ENCODE measurements at places on chromosomes 16 and 17. TPM values are rescaled to one million over a fixed set of nuclear protein-coding genes. Genes with fewer than 3 reads are reported as not detected.
A peak's percentile ranks its signal among the peaks of the same experiment; 100 is the strongest.

GRCh38 chr16:56812884-56813283 lies 52.1 kb upstream of the SLC12A3 start:
- no peak for DNase-seq

DNA sequence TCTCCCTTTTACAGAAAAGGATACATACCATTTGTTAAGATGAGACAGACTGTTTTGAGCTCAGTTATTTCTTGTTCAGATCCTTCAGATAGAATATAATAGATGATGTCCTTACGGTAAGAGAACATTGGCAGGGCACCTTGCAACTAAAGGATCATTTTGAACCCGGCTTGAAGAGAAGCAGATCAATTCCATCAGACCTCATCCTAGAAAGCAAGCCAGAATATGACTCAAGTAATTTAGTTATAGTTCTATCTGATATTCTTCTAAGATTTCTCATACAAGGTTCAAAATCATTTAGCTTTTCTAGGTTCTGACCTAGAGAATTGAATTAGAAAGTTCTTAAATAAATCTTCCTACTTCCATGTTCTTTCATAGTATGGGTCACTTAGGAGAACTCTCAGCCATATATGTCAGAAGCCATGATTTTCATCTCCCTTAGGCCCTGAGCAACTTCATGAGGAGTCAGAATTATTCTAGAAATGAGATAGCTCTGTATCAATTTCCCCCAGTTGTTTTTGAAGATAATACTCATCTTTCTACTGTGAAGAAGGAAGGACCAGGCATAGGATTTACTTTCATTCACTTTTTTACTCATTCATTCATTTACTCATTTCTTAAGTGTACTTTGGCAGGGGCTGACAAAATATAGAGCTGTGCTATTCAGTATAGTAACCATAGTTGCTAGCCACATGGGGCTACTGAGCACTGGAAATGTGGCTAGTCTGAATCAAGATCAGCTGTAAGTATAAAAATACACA lies 2.5 kb upstream of the CMTM1 start:
- no peak for DNase-seq

- DNase-seq = peak; percentile 42
Measured at GRCh38 chr16:4313563-4314531, 2.0 kb upstream of the GLIS2 start.

- no peak for DNase-seq
Measured at GRCh38 chr16:3400446-3400778, 392 bp downstream of the ZSCAN32 start.

GRCh38 chr17:9104370-9105041 lies 83.2 kb downstream of the NTN1 start:
- DNase-seq = no peak

- DNase-seq = no peak
Measured at GRCh38 chr16:4488499-4488967, 12.3 kb downstream of the HMOX2 start.

Gene SNX20
- total RNA-seq = 1.7 TPM

Gene DPH1
- 44.5 TPM for total RNA-seq

DNA sequence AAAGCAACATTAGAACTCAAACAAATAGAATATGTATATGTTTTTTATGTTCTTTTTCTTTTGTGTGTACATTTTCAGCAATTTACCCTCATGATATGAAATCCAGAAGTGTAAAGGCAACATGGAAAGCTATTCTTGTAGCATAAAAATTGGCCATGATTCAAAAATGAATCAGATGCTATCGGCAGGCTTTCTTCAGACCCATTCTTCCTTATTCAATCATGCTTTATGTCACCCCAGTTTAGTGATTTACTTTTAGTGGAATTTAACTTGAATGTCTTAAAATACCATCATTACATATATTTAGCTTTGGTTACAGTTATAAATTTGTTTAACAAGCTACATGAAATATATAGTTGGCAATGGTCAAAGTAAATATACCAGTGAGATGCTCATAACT lies 21.4 kb upstream of the SMIM36 start:
- DNase-seq = no peak

GRCh38 chr16:19162085-19162484 lies 6.0 kb upstream of the SYT17 start:
- DNase-seq = no peak

Gene CD19
- total RNA-seq = not detected

- no peak for DNase-seq
Measured at GRCh38 chr16:21075252-21075651, 75.4 kb downstream of the DNAH3 start.

Gene KRT33B
- not detected for total RNA-seq

GRCh38 chr16:3819175-3819527 lies 61.4 kb downstream of the CREBBP start:
- no peak for DNase-seq

GRCh38 chr16:87439926-87440325 lies 47.8 kb downstream of the MAP1LC3B start:
- DNase-seq = no peak

- no peak for DNase-seq
Measured at GRCh38 chr17:58747674-58748073, 8.0 kb upstream of the PPM1E start.

GRCh38 chr17:8444494-8444893 lies 8.8 kb downstream of the NDEL1 start:
- DNase-seq = no peak
